ENCODE measurements at places on chromosomes 16 and 17. TPM values are rescaled to one million over a fixed set of nuclear protein-coding genes. Genes with fewer than 3 reads are reported as not detected.

KRTAP4-1 gene
- total RNA-seq: 1.9 TPM

CACNA1H gene
- total RNA-seq: 8.7 TPM

NECAB2 gene
- total RNA-seq: 6.5 TPM

- DNase-seq: no peak
These were observed 325.8 kb downstream of the ABCC12 start for GRCh38 chr16:47829850-47830600.

DNA sequence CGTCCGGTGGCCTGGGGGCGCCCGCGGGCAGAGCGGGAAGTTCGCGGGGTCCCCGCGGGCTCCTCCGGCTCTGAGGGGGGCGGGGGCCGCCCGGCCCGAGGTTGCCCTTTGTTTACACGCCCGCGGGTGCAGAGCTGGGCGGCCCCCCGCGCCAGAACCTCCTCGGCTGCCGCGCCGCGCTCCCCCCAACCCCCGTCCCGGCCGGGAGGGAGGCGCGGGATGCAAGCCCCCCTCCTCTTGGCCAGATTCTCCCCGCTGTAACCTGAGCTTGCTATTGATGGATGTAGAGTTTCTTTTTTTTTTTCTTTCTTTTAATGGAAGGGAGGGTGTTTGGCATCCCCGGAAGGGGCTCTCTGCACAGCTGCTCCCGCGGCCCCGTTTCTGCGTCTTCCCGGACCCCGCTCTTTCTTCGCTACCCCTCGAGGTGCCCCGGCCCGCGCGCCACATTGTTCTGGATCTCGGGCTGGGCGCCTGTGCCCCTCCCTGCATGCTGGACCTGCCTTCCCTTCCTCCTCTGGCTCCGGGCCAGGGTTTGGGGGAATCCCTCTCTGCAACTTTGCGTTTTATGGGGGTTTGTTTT lies 646 bp downstream of the CBX2 start:
- peak; percentile 43 for DNase-seq

DNA sequence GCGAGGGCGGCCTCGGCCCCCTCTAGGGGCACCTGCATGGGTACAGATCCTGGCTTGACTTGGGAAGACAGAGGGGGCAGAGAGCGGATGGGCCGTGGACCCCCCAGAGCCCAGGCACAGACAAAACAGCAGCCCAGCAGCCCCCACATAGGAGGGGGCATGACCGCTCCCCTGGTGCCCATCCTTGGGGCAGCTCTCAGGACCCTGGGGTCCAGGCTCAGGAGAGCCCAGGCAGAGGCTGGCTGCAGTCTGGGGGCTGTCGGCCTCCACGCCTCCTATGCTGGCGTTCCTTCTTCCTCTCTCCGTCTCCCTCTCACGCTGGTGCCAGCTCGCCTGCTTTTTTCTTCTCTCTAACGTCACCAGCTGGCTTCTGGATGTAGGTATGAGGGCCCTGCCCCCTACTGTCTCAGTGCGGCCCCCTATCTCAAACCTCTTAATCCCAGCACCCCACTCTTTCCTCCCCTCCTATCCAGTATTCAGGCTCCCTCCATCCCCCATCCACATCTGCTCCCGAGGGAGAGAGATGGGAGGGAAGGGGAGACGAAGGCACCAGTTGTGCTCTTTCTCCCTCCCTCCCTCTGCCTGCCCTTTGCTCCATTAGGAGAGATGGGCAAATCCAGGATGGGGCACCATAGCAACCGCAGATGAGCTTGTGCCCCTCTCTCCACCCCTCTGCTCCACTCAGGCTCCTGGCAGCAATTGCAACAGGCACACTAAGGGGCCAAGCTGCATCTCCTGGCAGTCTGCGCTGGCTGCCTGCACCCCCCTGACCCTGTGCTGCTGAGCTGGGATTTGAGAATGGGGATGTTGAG lies at the start of gene GPR179:
TSS of gene GPR179 (minus strand) at position 349 of the 812 bp plus-strand sequence. CDS start at position 182, 167 bp downstream.
- no peak for DNase-seq

- DNase-seq: no peak
These were observed 126.3 kb downstream of the ZNF778 start for GRCh38 chr16:89343501-89344457.

DNA sequence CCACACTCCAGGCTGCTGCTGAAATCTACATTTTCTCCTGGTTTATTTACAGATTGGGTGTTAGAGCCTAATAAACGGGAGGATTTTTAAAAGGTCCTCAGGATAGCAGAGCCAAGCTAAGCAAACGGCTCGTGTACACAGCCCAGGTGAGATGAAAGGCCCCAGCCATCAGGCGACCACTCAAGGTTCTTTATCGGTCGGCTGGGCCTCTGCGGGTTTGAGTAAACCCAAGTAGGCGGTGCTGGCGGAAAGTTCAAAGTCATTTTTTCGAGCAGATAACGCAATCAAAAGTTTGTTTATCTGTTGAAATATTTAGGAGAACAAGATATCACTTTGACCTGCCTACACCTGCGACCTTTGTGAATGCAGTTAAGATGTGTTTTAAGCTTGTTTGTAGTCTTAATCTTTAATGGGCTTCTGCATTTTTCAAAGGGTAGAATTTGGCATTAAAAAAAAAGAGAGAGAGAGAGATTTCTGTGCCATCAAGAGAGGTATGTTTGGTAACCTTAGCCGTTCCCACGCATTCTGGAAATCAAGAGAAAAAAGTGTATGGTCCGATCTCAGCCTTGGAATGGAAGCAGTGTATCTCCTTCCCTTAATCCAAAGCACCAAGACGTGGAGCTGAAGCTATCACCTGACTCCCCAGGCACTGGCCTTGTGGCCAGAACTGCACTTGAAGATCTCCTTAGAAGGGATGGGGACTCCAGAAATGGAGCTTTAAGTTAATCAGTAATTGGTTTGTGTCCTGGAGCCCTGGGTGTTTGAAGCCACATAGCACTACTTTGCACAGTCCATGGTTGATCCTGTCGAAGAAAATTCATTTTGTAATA lies 301.7 kb upstream of the IRX5 start:
- no peak for DNase-seq

DNA sequence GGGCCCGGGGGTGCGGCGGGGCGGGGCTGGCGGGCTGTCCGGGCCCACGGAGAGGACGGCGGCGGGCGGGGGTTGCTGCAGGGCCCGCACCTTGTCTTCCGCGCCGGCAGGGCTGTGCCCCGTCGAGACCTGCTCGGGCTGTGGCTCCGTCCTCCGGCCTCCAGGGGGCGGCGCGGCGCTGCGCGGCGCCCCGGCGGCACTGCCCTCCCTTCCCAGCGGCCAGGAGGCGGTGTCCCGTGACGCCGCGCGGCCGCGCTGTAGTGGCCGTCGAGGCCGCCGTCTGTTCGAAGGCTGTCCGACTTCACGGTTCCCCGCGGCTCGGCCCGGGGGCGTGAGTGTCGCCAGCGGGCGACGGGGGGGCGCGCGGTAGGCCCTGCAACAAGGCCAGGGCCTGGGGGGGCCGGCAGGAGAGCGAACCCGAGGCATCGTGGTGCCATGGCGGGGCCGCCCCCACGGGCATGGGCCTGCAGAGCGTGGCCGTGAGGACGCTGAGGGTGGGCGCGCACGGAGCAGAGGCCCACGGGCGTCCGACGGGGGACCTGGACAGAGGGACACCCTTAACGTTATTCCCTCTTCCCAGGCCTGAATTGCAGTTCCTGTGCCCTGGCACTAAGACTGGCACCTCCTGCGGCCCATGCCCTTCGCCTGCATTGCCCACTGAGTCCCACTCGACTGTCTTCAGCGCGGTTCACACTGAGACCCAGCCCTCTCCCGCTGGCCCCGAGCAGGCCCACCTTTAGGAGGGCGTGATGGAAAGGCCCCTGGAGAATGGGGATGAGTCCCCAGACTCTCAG lies at the start of gene PLEKHG4:
TSS of gene PLEKHG4 (plus strand) at position 237 of the 794 bp plus-strand sequence. CDS start at position 750, 513 bp downstream.
- peak; percentile 80 for DNase-seq

DNA sequence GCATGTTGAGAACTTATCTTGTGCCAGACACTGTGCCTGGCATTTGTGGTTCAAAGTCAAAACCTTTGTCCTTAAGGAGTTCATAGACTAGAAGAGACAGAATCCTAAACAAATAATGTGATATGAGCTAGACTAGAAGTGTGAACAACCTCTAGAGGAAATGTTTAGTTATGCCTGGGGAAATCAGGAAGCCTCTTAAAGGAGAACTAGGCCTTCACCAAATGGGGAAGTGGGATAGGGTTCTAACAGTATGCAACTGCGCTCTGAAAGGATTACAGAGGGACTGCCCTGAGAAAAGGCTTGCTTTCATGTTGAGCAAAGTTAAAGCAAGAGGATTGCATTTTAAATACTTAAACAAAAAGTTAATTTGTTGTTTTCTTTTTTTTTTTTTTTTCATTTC lies 4.9 kb downstream of the RUNDC1 start:
- peak; percentile 28 for DNase-seq
